ENCODE measurements at places on chromosomes 13 and 19.

DNA sequence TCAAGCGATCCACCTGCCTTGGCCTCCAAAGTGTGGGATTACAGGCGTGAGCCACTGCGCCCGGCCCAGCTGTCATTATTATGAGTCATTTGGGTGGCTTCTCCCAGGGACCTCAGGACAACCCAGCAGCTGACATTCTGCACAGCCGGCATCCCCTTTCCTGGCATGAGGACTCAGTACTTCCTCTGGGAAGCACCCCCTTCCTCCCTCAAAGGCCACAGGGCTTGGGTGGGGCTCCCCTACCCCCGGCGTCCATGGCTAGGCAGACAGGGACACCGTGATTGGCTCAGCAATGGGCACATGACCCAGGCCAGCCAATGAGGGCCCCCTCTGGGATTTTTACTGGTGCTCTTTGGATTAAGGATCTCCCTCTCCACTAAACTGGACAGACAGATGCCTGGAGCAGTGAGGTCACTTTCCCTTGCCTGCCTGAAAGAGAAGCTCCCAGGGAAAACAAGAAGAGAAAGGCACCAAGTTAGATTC, 6.0 kb downstream of the KANK2 start:
- DNase-seq: no peak

GRCh38 chr19:49920624-49921363, 8.2 kb upstream of the ATF5 start:
- no peak for DNase-seq

DNA sequence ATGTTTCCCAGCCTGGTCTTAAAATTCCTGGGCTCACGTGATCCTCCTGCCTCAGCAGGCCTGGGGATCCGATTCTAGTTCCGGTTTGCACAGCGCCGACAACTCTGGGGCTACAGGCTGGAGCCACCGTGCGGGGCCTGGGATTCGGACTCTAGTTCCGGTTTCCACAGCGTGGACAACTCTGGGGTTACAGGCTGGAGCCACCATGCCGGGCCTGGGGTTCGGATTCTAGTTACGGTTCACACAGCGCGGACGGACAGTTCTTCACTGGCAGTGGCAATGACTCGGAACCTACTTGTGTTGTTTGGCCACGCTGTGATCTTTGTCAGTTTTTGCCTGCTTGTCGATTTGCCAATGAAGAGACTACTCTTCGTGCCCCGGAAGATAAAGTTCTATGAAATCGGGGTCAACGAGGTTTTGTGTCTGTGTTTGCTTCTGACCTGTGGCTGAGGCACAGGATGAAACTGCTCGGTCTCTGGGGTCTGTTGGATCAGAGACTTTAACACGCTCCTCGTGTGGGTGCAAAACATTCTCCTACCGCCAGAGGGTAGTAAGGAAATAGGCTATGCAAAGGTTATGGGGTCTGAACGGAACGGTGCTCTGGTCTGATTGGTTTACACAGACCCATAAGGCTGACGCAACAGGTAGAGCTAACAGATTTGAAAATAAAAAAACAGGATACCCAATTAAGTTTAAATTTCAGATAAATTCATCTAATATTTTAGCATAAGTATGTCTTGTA, 12.1 kb upstream of the ZSCAN1 start:
- DNase-seq: no peak

DNA sequence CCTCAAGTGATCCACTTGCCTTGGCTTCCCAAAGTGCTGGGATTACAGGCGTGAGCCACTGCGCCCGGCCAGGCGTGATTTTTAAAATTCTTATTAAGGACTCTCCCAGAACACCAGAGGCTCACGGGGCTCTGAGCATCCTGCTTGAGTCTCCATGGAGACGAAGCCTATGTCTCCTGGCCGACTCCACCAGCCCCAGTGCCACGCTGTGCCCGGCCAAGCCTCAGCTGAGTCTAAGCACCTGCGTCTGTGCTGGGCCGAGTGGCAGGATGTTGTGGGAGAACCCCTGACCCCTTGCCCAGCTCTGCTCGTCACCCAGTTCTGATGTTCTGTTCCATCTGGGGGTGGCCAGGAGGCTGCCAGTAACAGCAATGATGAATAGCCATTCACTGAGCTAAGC, 3.9 kb upstream of the CELF5 start:
- no peak for DNase-seq

GRCh38 chr19:33938821-33939220, 142.2 kb downstream of the KCTD15 start:
- DNase-seq: no peak

- DNase-seq: no peak
Measured at GRCh38 chr19:44988273-44988672, 13.0 kb upstream of the RELB start.

GRCh38 chr19:46220038-46220615, 9.4 kb upstream of the IGFL1 start:
- DNase-seq: no peak
